ENCODE measurements at places on chromosomes 4 and X.

GRCh38 chr4:149645790-149646189 is 169.9 kb downstream of the IQCM start:
- DNase-seq: no peak

DNA sequence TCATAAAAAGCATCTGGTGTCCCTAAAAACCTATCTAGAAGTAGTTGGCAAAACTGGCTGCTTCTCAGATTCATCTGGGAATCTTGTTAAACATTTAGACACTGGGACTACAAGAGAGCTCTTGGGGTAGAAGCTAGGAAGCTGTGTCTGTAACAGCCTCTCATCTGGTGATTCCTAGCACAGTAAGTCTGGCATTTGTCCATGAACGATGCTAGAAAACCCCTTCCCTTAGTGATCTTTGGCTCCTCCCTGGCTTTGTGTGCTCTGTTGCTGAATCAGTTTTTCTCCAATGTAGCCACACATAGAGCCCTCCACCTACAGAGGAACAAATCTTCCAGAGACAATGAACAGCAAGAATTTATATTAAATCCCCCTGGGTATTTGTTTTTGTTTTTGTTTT is 951.7 kb upstream of the LCORL start:
- DNase-seq: no peak

DNA sequence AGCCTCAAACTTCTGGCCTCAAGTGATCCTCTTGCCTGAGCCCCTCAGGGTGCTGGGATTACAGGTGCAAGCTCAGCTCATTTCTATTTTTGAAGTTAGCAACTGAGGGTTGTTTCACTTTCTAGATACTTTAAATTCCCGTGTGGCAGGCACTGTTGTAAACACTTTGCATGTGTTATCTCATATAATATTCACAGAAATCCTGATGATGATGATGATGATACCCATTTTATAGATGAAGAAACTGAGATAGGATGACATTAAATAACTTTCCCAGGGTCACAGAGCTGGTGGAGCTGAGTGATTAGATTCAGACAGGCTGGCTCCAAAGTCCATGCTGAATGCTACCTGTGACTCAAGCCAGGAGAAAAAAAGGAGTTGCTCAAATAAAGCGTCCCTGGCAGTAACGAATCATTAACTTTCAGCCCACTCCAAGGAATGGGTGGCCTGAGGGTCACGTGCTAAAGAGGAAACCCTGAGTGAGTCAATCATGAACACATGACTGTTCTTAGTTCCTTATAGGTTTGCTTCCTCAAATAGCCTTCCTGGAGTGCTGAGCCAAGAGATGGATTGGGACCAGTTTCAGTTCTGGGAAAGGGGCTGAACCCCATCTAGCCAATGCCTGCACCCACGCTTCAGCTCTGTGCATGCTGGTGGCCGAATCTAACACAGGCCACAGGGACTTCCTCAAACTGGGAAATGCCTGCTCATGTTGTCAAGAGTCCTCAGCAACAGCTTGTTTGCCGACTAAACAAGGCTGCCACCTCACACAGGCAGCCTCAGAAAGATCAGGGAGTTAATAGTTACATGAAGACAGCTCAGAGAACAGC is 52.8 kb downstream of the RBM47 start:
- DNase-seq: peak; percentile 48

DNA sequence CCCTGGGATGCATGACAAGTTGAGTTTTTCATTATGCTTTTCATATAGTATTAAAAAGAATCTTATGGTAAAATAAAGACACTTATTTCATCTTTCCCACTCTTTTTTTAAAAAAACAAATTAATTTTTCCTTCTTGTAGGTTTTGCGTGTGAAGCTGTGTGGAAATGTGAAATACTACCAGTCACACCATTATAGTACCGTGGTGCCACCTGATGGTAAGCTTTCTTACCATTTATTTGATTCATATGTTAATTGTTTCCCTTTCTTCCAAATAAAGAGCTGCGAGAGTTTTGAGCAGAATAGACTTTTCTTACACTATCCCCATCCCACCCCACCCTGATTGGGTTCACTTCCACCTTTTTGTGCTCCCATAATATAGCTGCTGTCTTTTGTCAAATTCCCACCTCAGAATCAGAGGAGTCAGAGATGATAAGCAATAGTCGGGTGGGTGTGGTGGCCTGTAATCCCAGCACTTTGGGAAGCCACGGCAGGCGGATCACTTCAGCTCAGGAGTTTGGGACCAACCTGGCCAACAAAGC is 44.3 kb downstream of the CASP6 start:
- no peak for DNase-seq

- DNase-seq: no peak
Observed at GRCh38 chrX:151771726-151772125, 37.2 kb downstream of the CNGA2 start.
